ENCODE measurements at places on chromosomes 6 and 20.

- DNase-seq: no peak
Measured at GRCh38 chr20:54219751-54220426, 12.0 kb downstream of the PFDN4 start.

DNA sequence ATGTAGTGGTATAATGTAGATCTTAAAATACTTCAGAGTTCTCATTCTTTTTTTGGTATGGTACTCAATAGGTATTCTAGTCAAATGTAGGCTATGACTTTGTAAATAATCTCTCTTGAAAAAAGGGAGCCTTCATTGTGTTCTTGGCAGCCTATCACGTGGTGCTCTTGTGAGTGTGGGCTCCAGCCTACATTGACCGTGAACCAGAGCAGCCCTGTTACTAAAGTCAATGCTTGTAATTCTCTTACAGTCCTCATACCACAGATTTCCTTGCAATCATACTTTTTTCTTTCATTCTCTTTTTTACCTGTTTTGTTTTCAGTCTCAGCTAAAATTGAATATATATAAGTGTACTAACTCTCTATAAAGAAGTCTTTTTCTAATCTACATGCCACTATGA is 31.1 kb downstream of the ARID1B start:
- no peak for DNase-seq

DNA sequence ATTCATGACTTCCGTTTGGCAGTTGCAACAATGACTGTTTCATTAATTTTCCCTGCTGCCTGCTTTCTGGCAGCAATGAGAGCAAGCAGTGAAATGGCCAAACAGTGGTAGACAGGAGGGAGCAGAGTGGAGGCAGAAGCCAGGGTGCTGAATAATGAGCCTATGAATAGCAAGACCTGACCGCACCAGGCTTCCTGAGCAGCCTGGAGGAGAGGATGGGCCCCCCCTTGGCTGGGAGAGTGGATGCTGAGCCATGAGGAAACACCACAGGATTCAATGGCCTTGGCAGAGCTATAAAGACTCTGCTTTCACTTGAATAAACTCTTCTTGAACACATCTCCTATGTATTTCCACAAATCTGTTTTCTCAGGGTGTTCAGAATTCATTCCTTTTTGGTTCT is 68.1 kb upstream of the SNRPB2 start:
- DNase-seq: no peak

DNA sequence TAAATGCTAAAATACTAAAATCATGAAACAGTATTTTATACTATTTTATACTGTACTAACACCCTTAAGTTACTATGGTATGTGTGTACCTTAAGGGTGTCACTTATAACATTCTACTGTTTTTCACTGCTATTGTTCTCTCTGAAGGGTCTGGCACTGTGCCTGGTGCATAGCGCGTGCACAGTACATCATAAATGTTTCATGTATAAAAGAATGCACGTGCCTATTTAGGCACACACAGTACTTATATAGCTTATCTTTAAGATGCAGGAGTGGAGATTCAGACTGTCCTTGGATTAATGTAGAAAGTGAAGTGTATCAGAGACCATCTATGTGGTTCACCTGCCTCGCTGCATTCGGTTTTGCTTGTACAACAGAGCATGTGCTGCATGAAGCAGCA is 64.0 kb upstream of the SGK1 start:
- no peak for DNase-seq

GRCh38 chr6:128855581-128856085 is 27.3 kb upstream of the LAMA2 start:
- no peak for DNase-seq

- DNase-seq: no peak
Measured at GRCh38 chr20:6055981-6056569, 2.2 kb upstream of the LRRN4 start.

DNA sequence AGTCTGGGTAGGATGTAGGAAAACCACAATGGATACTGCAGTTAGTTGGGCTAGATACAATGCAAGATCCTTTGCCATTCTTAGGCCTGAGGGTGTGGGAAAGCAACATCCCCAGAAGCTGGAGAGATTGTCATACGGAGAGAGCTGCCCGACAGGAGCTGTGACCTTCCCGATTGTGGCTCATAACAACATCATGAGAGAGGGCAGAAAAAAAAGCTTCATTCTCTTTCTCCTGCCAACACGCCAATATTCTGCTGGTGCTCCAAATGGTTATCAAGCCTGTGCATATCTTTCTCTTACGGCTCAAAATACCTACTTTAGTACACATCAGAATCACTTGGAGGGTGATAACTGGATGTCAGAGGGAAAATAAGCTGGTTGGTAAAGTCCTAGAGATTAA is 81.1 kb downstream of the IBTK start:
- no peak for DNase-seq

GRCh38 chr6:165647041-165647440 is 16.0 kb downstream of the PDE10A start:
- no peak for DNase-seq

DNA sequence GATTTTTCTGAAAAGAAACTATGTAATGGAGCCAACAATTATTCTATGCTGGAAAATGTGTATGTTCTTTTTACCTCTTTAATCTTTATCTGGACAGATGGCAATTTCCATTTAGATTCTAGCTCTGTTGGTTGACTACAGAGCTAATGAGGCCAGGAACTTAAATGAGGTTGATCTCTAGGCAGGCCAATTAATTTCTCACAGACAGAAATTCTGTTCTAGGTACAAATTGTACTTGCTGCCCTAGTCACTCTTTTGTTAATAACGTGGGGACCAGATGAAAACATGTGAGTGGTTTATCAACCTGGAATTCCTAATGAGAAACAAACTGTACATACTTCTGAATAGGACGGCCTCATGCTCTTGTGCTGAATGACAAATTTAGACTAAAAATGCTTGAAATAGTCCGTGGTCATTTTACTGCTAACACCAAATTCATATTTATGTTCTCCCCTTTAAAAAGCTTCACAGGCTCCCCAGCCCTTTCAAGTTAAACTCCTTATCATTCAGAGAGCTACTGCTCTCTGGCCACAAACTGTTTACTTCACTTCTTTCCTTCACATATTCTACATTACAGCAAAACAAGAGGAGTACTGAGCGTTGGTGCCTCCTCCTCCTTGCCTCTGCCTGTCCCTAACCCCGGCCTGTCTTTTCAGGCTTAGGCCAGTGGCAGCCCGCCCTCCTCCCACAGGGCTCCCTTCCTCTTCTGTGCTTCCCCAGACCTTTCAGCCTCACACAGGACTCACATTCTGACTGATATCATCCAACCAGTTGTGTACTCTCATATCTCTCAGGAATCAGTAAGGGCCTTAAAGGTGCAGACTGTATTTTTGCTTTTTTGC is 41.4 kb downstream of the DTNBP1 start:
- DNase-seq: no peak

- DNase-seq: no peak
Measured at GRCh38 chr6:159487636-159488035, 205.4 kb downstream of the SOD2 start.

GRCh38 chr6:142857796-142858555 is 87.0 kb downstream of the HIVEP2 start:
- DNase-seq: no peak

GRCh38 chr6:32129297-32130088 is 595 bp downstream of the FKBPL start:
- no peak for DNase-seq

DNA sequence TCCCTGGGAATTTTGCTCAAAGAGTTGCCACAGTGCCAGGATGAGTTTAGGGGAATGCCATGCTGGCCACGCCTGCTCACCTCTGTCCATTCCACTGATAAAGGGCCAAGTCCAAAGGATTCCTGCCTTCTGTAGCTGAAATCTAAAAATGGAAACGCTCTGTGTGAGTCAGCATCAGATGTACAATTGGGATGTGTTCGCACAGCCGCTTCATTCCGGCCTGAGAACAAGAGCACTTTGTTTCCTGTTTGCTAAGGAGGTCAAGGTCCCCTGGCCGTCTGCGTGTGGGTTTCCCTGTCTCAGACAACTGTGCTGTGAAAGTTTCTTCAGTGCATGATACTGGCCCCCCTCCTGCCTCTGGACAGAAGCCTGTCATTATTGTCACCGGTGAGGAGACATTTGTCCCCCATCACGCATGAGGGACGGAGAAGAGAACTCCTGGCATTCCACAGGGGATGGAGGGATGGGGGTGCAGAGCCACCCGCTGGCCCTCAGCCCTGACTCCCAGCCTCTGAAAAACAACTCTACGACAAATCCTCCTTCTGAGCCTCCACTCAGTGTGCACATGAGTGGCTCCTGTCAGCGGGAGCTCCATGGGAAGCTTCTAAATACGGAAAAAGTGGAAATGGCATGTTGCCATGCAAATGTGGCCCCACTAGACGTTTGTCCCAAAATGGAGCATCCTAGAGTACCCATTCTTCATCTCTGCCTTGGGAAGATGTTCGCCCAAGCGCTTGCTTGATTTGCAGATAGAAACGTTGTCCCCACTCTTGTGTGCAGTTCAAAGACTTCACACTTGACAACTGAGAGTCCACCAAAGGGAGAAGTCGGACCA is 143.5 kb upstream of the AFDN start:
- no peak for DNase-seq

DNA sequence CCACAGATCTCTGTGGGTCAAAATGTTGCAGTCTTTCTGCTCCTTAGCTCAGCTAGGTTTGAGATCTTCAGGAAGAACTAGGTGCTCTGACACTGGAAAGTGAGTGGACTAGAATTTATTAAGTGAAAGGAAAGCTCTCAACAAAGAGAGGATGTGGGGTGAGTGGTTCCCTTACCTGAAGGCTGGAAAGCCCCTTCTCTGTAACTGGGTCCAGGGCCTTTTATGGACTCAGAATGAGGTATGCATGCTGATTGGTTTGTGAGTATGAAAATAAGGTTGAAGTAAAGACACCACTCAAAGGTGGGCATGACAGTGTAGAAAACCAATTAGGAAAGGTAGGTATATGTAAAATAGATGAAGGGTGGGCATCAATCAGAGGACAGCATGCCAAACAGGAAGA is 485.5 kb downstream of the CD109 start:
- DNase-seq: no peak

DNA sequence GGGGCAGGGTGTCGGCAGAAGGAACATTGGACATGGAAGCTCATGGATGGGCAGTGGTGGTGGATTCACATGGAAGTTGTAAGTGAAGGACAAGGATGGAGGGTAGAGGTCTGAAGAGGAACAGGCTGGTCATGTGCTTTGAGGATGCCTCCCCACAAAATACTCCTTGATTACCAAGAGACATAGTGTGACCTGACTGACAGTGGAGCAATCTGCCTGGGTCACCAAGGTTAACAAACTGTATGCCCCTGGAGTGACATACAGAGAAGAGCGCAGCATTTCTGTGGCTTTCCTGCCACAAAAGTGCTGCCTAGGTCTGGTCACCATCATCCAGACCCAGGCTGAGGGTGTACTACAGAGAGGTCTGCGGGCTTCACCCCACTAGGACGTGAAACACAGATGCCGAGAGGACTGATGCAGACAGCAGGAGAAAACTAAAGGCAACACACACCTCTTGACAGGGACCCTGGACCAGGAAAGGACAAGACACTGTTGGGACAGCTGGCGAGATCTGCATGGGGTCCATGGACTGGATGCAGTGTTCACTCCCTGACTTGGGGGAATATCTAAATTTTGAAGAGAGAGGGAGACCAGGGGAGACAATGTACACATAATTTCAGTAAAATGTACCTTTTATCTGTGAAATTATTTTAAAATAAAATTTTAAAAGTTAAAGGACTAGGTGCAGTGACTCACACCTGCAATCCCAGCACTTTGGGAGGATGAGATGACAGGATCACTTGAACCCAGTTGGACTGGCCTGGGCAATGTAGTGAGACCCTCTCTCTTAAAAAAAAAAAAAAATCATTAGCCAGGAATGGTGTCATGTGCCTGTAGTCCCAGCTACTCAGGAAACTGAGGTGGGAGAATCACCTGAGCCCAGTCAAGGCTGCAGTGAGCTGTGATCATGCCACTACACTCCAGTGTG is 64.9 kb downstream of the CSE1L start:
- no peak for DNase-seq

- DNase-seq: no peak
Measured at GRCh38 chr20:16824664-16825063, 76.5 kb downstream of the OTOR start.

DNA sequence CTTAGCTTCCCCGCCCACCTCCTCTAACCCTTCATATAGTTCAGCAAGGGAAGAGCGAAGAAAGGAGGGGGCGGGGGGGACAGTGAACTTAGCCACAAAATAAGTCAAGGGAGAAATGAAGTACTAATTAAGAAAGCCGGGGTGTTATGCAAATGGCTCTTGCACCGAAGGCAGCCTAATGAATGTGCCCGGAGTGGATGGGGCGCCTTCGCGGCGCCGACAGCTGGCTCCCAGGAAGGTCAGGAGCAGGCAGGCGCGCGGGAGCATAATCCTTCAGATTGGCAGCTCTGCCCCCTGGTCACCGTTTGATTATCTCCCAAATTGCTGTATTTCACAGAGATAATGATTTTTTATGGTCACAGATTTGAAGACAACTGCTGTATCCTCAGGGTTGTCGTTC is 395.1 kb downstream of the TFAP2B start:
- DNase-seq: no peak

GRCh38 chr20:12153628-12154027 is 235.9 kb downstream of the BTBD3 start:
- DNase-seq: no peak

DNA sequence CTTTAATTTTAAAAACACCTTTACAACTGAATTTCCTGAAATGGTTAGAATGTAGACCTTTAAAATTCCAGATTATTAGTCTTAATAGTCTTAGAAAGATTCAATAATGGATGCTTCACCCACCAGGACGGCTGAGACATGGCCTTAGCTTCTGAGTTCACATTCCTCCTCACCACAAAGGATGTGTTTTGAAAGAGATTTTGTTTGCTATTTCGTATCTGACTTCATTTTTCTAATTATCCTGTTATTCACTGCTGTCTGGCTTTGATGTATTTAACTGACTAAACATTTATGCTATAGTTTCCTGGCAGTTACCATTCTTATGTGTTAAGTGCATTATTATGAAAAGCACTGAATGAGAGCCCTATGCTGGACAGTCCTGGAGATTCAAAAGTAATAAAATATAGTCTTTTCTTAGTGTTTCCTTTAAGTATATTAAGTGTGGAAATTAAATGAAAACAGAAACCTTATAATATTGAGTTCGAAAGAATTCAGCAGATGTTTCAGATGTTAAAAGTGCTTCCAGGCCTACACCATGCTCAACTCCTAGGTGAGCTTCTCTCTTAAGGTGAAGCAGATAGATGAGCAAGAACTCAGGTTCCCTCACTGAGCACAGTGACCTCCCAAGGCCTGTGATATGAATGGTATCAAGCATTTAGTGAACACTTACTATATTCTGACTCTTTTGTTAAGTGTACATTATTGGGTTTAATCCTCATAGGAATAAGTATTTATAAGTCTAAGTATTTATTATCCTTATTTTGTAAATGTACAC is 40.3 kb downstream of the MAP3K4 start:
- no peak for DNase-seq

DNA sequence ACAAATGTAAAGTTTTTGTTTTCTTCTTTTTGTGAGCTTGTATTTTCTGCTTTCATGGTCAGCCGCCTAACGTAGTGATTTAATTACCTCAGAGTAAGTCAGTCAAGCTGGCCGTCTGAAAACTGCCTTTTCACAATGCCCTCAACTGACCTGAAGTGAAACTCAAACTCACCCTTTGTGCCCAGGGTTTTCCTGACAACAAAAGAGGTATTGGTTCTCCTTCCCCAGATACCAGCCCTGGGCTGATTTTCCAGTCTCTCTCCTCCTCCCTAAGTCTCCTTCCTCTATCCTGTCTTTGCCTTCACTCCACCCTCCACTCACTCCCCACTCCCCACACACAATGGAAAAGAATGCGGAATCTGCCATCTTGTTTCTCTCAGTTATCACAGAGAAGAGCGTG is 184.5 kb upstream of the HEY2 start:
- DNase-seq: no peak

All from stimulated activated CD8-positive, alpha-beta memory T cell treated with anti-CD3 and anti-CD28 coated beads, Interleukin-4, amount 100 ng/mL, for 1 hour (primary cell).